Chondrocyte (in vitro differentiated cells): ENCODE measurements at places on chromosomes 13 and 19. TPM values are rescaled to one million over a fixed set of nuclear protein-coding genes. Genes with fewer than 3 reads are reported as not detected.

GRCh38 chr19:35935911-35936737 lies at the start of gene LRFN3:
TSS of gene LRFN3 (plus strand) at chr19:35936374. CDS start at chr19:35939426, 3,052 bp downstream.
- peaks cover 41% of the 10 kb centered on the region for H3K4me1 ChIP-seq
- H3K36me3 ChIP-seq, result peaks cover 3% of the 10 kb centered on the region
- H3K27me3 ChIP-seq, result no peaks in the 10 kb centered on the region
- H3K4me3 ChIP-seq, result peak within 1 kb of the TSS; percentile 86
- no peak for DNase-seq
- H3K27ac ChIP-seq, result peak within 1 kb of the TSS; percentile 52

- H3K27me3 ChIP-seq, result peaks cover 18% of the 10 kb centered on the region
- no peaks in the 10 kb centered on the region for H3K36me3 ChIP-seq
- peak; percentile 38 for DNase-seq
- H3K4me3 ChIP-seq, result no peak overlapping the region
Measured at GRCh38 chr13:112159575-112160547, 92.9 kb downstream of the SOX1 start.

DNA sequence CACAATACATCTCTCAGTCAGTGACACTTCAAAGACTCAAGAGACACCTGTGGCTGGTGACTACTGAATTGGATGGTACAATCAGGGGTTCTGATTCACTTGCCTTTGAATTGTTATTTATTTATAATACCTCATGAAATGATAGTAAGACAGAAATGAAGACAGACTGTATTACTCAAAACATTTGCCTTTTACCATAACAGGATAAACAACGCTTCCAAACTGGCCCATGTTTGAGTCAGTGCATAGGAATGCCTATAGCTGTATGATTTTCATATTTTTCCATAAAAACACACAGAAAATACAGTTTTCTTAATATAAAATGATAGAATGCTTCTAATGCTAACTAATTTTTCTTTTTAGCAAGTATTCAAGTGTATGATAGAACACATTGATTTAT lies 59.5 kb upstream of the FGF14 start:
- H3K4me3 ChIP-seq, result no peak overlapping the region
- peaks cover 16% of the 10 kb centered on the region for H3K27me3 ChIP-seq
- H3K4me1 ChIP-seq, result peaks cover 6% of the 10 kb centered on the region
- DNase-seq, result no peak
- no peaks in the 10 kb centered on the region for H3K36me3 ChIP-seq

DNA sequence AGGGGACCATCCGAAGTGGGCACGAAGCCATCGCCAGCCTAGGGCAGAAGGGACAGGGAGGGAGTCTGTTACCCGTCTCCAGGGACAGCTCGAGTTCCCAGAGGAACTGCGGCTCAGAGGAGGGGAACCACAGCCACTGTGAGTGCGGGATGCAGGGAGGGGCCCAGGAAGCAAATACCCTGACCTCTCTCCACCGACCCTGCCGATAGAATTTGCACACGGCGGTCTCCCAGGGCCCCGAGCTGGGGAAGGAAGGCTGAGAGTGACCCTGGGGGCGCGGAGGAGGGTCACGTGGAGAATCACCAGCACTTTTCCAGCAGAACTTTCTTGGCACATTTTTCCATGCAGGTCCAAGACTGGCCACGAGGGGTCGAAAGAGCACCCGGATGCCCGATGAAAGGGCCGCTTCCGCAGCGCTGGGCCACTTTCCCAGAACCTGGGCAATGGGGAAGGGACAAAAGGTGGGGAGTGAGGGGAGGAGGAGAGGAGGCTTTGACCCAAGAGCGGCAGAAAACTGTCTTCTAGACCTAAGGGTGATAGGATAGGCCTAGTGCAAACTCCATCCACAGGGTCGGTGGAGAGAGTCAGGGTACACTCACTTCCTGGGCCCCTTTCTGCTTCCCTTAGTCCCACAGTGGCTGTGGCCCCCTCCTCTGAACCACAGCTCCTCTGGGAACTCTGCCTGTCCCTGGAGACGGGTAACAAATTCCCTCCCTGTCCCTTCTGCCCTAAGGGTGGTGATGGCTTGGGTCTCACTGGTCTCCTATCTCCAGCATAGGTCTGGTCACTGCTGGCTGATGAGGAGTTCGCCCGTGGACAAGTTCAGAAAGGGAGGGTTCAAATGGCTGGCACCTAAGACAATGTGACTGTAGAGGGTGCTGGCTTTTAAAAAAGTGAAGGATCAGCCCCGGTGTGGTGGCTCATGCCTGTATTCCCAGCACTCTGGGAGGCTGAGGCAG lies 5.3 kb upstream of the GPR4 start:
- peak overlapping the region; percentile 45 for H3K27ac ChIP-seq
- peak overlapping the region; percentile 55 for H3K4me3 ChIP-seq
- no peak for DNase-seq
- H3K4me1 ChIP-seq, result peaks cover 9% of the 10 kb centered on the region
- peaks cover 7% of the 10 kb centered on the region for H3K27me3 ChIP-seq
- peaks cover 14% of the 10 kb centered on the region for H3K36me3 ChIP-seq

GRCh38 chr13:28493740-28494503 lies 1.0 kb downstream of the FLT1 start:
- peak overlapping the region; percentile 49 for H3K4me3 ChIP-seq
- H3K27ac ChIP-seq, result no peak overlapping the region

GRCh38 chr19:46616631-46617322 lies 8.1 kb downstream of the PTGIR start:
- H3K4me3 ChIP-seq, result no peak overlapping the region
- no peak for DNase-seq
- H3K36me3 ChIP-seq, result no peaks in the 10 kb centered on the region
- peaks cover 35% of the 10 kb centered on the region for H3K4me1 ChIP-seq

GRCh38 chr13:112229992-112230872 lies 145.9 kb upstream of the SPACA7 start:
- no peaks in the 10 kb centered on the region for H3K4me1 ChIP-seq
- DNase-seq, result no peak
- H3K4me3 ChIP-seq, result no peak overlapping the region
- peaks cover 5% of the 10 kb centered on the region for H3K27me3 ChIP-seq

DNA sequence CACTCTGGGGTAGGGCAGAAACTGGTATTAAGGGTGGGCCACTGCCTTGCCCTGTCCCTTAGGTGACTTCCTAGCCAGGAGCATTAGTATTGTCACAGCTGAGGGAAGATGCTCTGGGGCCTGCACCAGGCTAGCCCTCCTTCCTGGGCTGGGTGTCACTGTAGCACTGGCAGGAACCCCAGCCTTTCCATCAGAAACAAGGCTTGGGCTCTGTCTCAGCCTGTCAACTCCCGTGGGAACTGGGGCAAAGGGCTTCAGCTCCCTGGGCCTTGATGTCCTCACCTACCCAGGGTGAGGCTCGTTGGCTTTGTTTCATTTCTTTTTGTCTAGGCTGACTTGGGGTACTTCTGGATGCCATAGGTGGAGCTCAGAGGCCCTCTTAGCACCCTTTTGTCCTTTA lies 18.0 kb downstream of the PAF1 start:
- DNase-seq, result no peak
- H3K27me3 ChIP-seq, result no peaks in the 10 kb centered on the region
- H3K27ac ChIP-seq, result peak overlapping the region; percentile 94
- H3K36me3 ChIP-seq, result peaks cover 35% of the 10 kb centered on the region
- peak overlapping the region; percentile 22 for H3K4me3 ChIP-seq
- peaks cover 18% of the 10 kb centered on the region for H3K4me1 ChIP-seq

GRCh38 chr19:54096617-54097106 lies 3.9 kb downstream of the OSCAR start:
- H3K4me1 ChIP-seq, result peaks cover 9% of the 10 kb centered on the region
- peak overlapping the region; percentile 1 for H3K27ac ChIP-seq
- no peaks in the 10 kb centered on the region for H3K36me3 ChIP-seq
- peak overlapping the region; percentile 58 for H3K4me3 ChIP-seq
- DNase-seq, result peak; percentile 37
- H3K27me3 ChIP-seq, result peaks cover 5% of the 10 kb centered on the region

GRCh38 chr19:12752056-12752781 lies 628 bp downstream of the BEST2 start:
- peaks cover 27% of the 10 kb centered on the region for H3K27me3 ChIP-seq
- H3K4me3 ChIP-seq, result no peak overlapping the region
- peaks cover 15% of the 10 kb centered on the region for H3K4me1 ChIP-seq
- DNase-seq, result no peak
- no peak overlapping the region for H3K27ac ChIP-seq

- no peak overlapping the region for H3K4me3 ChIP-seq
- H3K36me3 ChIP-seq, result no peaks in the 10 kb centered on the region
- H3K27ac ChIP-seq, result no peak overlapping the region
- no peaks in the 10 kb centered on the region for H3K27me3 ChIP-seq
- DNase-seq, result no peak
Measured at GRCh38 chr13:56735537-56735942, 405.2 kb upstream of the PRR20A start.

DNA sequence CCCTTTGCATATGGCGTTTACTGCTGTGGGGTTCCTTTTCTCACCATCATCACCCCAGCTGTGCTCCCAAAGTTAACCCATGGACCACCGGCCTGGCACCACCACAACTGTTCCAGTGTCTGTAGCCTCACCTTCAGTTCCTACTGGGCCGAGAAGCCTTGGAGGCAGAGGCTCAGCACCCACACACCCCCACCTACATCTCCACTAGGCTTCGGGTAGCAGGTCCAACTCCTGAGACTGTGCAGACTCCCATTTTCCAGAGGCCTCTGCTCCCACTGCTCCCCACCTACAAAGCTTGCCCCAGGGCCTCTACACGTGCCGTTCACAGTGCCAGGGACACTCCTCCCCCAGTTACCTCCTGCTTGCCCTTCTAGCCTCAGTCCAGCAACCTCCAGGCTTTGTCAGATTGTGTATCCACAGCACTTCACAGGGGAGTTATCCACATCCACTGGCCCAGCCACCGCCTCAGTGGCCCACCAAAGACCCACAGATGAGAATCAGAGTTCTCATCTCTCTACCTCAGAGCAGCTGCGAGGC lies 14.1 kb downstream of the SLC27A5 start:
- no peak overlapping the region for H3K4me3 ChIP-seq
- no peak overlapping the region for H3K27ac ChIP-seq
- H3K36me3 ChIP-seq, result no peaks in the 10 kb centered on the region
- no peaks in the 10 kb centered on the region for H3K27me3 ChIP-seq
- no peak for DNase-seq
- peaks cover 15% of the 10 kb centered on the region for H3K4me1 ChIP-seq

The C19orf53 gene
- 71.2 to 91.5 TPM (median 75.7 TPM) in 3 replicates for total RNA-seq

The B3GNT3 gene
- not detected in 3 replicates for total RNA-seq

The IGFL1 gene
- total RNA-seq, result 1.3 to 2.9 TPM (median 2.1 TPM) in 3 replicates
